Thoracic aorta (tissue), 2 donors: ENCODE measurements at places on chromosomes 1 and 21.

DNA sequence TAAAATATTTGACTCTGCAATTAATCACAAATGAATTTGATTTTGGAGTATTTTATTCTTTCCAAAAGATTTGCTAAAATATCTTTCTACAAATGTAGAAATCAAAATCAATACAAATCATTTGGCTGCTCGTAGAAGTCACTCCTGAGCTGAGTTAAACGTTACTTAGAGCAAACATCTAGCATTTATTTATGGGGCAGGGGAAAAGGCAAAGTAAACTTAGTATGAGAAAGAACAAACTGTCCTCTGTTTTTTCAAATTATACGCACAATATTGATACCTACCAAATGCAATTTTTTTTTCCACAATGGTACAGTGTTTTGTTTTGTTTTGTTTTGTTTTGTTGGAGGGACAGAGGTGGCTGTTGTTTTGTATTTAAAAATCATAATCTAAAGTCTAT is 233.8 kb downstream of the TTLL7 start:
- no peak for DNase-seq

GRCh38 chr1:98147280-98147679 is 226.4 kb upstream of the DPYD start:
- no peak for DNase-seq

- DNase-seq = no peak
Observed at GRCh38 chr1:172517081-172517480, 15.9 kb upstream of the SUCO start.

DNA sequence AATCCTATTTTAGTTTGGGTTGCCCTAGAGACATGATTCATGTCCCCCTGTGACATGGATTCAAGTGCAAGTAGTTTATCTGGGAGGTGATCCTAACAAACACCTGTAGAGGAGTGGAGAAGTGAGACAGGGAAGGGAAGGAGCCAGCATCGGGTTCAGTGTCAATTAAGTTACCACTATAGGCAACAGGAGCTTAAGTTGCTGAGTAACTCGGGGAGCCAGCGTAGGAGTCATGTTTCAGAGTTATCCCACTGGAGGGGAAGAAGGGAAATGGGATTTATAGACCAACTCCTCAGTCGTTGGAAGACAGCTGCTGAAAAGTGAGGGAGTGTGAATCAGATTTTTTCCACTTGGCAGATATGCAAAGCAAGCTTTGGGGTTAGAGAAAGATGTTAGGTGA is 54.9 kb downstream of the SLC30A7 start:
- DNase-seq = no peak

DNA sequence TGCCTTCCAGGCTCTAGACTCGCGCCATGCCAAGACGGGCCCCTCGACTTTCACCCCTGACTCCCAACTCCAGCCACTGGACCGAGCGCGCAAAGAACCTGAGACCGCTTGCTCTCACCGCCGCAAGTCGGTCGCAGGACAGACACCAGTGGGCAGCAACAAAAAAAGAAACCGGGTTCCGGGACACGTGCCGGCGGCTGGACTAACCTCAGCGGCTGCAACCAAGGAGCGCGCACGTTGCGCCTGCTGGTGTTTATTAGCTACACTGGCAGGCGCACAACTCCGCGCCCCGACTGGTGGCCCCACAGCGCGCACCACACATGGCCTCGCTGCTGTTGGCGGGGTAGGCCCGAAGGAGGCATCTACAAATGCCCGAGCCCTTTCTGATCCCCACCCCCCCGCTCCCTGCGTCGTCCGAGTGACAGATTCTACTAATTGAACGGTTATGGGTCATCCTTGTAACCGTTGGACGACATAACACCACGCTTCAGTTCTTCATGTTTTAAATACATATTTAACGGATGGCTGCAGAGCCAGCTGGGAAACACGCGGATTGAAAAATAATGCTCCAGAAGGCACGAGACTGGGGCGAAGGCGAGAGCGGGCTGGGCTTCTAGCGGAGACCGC is 2.0 kb upstream of the OLIG2 start:
- no peak for DNase-seq

DNA sequence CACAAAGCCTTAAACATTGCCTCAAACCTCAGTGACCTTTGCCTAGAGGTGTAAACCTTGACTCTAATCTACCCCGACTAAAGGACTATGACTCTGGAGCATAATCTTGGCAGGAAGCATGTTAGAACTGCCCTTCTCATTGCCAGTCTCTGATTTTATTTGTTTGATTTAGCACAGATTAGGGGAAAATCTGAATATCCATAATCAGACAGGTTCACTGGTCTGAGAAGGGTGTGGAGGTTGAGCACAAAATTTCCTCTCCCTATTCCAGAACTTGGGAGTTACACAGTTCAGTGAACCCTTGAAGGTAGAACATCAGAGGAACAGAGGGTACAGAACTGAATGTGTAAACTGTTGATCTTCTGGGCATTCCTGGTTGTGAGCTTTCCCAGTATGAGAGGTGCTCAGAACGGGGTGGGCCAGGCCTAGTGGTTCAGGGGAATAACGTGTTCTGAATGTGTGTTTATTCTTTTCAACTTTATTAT is 8.3 kb upstream of the PSMB4 start:
- DNase-seq = no peak

GRCh38 chr1:111509997-111510375 is 6.6 kb upstream of the ADORA3 start:
- no peak for DNase-seq

DNA sequence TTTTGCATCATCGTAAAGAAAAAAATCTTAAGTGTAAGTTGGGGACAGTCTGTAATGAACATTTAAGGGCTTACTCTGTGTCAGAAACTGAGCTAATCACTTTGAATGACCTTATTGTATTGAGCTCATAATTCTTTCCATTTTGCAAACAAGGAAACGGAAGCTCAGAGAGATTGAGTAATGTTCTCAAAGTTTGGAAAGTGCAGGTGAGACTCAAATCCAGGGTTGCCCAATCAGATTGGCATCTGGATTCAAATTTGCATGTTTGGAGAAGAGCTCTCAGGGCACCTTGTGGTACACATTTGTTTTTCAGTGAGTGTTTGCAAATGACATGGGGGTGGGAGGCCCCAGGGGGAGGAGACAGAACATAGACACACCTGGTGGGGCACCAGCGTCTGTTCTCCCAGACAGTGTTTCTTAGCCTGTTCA is 8.0 kb downstream of the ALPL start:
- DNase-seq = no peak

GRCh38 chr21:33236766-33237165 is 7.0 kb downstream of the IFNAR2 start:
- no peak for DNase-seq

GRCh38 chr1:59128784-59129227 is 168.1 kb upstream of the FGGY start:
- no peak for DNase-seq

- DNase-seq = no peak
Observed at GRCh38 chr1:3777078-3777547, 4.6 kb downstream of the SMIM1 start.

- no peak for DNase-seq
Observed at GRCh38 chr1:246638941-246639655, 72.8 kb downstream of the CNST start.

GRCh38 chr1:247304031-247304430 is 27.6 kb downstream of the ZNF496 start:
- DNase-seq = no peak

- DNase-seq = no peak
Observed at GRCh38 chr1:100250264-100250663, 630 bp upstream of the DBT start.

- DNase-seq = no peak
Observed at GRCh38 chr1:188817814-188818213, 1659.8 kb downstream of the BRINP3 start.

DNA sequence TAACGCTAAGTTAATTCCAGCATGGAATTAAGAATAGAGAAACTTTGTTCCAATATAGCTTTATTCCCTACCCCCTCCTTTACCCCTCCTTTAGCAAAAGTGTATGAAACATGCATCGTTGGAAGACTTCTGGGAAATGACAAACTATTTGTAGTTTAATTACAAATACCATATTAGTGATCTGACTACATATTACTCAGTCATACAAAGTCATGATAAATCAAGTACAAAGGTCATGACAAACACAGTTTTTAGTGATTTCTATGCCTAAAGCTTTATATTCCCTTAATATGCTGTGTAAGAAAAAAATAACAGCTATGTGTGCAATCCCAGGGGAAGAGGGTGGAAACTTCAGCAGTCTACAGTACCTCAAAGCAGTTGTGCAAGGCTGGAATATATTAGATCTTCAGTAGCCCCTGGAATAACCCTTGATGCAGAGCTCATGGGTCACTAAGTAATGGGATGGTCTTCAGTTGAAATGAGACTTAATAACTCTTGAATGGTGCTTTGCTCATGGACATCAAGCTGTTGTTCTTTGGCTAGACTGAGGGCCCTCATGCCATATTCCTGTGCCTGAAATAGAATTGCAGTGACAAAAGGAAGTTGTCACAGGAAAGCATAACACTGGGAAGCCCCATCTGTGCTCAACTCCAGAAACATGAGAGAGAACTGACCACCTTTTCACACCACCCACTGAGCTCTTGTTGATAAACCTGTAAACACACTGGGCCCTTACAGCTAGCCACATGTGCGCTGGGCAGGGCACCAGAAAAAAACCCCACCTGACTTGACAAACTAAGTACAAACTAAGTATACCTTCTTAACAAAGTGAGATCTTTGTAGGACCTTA is 25.3 kb downstream of the ZMYND12 start:
- no peak for DNase-seq

GRCh38 chr1:184635347-184635979 is 119.2 kb downstream of the EDEM3 start:
- DNase-seq = no peak

GRCh38 chr1:15736038-15736891 is at the start of gene SLC25A34:
SLC25A34 (plus strand) TSS chr1:15736258; CDS start chr1:15736486, 228 bp downstream.
- no peak for DNase-seq

- DNase-seq = no peak
Observed at GRCh38 chr1:211738096-211738690, 62.8 kb upstream of the NEK2 start.

- DNase-seq = no peak
Observed at GRCh38 chr1:53959664-53960250, 13.6 kb downstream of the LRRC42 start.

DNA sequence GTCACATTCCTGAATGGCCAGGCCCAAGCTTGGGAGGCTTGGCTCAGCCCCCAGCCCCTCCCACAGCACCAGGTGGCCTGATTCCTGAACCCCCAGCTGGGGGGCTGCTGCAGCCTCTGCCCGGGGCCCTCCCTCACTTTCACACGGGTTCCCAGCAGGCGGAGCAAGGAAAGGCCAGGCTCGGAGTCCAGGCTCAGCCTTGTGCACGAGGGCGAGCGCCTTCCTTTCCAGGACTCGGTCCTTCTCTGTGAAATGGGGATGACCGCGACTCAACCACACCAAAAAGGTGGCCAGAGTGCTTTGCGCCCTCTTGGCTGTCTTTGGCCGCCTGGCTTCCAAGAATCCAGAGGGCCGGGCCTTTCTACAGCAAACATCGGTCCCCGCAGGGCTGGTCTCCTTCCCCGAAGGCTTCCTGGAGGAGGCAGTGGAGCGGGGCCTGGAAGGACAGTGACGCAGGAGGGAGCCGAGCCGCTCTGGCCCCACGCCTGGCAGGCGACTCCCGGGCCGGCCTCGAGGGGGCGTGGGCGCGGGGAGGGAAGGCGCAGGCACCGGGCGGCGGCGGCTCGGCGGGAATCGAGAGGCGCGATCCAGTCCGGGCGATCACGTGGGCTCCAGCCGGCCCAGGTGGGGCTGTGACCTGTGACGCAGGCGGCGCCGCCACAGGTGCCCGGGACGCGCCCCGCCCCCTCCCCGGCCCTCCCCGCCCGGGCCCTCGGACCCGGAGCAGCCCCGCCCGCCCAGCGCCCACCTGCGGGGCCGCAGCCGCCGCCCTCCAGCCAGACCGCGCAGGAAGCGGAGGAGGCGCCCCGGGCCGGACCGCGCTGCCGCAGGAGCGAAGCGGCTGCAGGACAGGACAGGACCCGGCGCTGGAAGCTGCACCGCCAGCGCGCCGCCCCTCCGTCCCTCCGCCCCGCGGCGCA is at the start of gene ARHGEF16:
Gene ARHGEF16, plus strand, starts transcription at position 775 of the 920 bp plus-strand sequence. CDS start 8,420 bp downstream, outside the sequence.
- DNase-seq = no peak
